ENCODE measurements at places on chromosomes 3 and 15.

GRCh38 chr3:56974247-56974930 is 86.1 kb upstream of the SPATA12 start:
- peak; percentile 28 for DNase-seq

- DNase-seq = peak; percentile 18
These were observed 58.1 kb downstream of the TM4SF4 start for GRCh38 chr3:149532489-149533180.

- DNase-seq = peak; percentile 96
These were observed at the start of gene MFSD1 for GRCh38 chr3:158801696-158802408. Gene MFSD1, plus strand, starts transcription at chr3:158802054. Its CDS starts 99 bp downstream, at chr3:158802153.

GRCh38 chr3:179071027-179071322 is 634 bp downstream of the ZMAT3 start:
- peak; percentile 3 for DNase-seq

DNA sequence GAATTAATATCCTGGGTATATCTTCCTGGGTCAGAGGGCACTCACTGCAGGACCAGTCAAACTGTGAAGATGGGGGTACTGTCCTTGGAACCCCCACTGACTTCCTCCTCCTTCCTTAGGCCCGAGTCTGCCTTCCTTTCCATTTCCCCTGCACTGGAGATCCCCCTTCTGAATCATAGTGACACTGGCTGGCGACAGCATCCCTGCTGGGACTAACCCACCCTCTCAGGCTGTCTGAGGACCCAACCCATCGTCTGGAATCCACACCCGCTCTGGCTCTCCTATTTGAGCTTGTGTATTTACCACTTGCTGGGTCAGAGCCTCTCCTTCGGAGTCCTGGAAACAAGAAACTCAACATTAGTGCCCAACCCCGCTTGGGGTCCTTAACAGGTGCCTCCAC is 21.2 kb downstream of the TMEM40 start:
- no peak for DNase-seq

- DNase-seq = peak; percentile 27
These were observed 31.9 kb upstream of the ZNF280D start for GRCh38 chr15:56765251-56765650.

DNA sequence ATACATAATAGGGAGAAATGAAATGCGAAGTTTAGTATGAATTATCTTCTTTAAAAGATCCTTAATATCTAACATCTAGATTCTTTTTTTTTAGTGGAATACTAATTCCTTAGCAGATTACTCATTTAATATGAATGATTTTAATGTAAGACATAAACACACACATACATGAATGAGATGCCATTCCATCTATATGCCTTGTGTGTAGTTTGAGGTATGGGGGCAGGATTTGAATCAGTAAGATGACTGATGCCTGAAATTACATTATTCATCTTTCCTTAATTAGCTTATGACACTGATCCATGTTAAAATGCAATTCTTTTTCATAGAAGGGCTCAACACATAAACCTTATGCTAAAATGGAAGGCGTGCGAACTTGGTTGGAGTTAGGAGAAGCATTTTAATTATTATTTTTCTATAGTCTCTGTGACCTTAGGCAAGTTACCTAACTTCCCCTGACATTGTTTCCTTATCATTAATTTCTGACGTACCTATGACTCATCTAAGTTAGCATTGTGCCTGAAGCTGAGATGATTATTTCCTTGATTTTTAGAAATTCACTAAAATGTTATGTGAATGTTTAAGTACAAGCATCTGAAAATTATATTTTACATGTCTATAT is 10.8 kb upstream of the BNIP2 start:
- DNase-seq = no peak

- no peak for DNase-seq
These were observed 860.9 kb downstream of the ROBO1 start for GRCh38 chr3:78906930-78907329.
